ENCODE measurements at places on chromosomes 2 and 18. TPM values are rescaled to one million over a fixed set of nuclear protein-coding genes. Genes with fewer than 3 reads are reported as not detected.

The TOGARAM2 gene
- not detected for total RNA-seq

DNA sequence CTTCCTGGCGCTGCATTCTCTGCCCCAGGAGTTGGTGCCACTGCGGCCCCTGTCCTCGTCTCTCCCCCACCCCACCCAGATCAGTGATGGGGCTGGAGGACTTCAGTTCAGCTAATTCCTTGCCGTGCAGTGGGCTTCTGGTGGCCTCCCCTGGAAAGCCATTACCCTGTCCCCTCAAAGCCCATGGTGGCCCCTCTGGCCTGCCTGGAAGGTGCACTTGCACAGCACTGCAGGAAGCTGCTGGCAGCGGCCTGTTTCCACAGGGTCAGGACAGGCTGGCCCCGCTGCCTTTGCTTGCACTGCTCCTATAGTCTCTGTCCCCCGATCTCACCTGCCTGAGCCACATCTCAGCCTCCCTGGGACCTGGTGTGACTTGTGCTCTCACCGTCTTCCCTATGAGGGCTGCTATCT is 105.1 kb downstream of the USP40 start:
- DNase-seq: no peak

The KCNE4 gene
- 0.26 TPM for total RNA-seq

DNA sequence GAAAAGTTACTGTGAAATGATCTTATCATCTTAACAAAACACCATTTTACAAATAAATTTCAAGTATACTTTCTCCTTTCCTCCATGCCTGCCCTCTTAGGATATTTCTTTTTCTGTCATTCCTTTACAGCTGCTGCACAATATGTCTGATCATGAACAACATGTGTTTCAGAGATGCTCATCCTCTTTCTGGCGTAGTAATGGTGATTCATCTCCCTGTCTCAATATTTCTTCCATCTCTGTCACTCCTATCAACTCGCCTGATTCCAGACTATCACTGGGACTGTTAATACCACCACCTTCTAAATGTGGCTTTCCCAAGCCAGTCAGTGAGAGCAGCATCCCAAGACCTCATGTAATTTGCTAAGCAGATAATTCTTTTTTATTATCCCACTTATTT is 290.5 kb downstream of the GULP1 start:
- no peak for DNase-seq

The ABCG8 gene
- under 0.01 TPM for total RNA-seq

DNA sequence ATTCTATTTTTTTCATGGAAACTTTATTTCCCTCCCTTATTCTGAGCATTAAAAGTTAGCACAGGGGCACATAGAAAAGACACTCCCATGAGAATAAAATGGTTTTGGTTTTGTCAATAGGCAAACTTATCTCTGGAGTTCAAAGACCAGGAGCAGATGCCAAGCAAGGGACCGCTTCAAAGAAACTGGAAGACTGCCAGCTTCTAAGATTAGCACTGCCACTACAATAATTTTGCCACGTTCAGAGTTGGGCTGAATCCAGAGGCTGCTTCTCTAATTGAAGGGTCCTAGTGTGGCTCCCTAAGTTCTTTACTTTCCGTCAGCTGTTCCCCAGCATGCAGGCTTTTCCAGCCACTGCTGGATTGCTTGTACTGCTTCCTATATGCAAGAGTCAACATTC is 681.0 kb upstream of the GCFC2 start:
- no peak for DNase-seq

The SLC9A4 gene
- total RNA-seq: 0.13 TPM

DNA sequence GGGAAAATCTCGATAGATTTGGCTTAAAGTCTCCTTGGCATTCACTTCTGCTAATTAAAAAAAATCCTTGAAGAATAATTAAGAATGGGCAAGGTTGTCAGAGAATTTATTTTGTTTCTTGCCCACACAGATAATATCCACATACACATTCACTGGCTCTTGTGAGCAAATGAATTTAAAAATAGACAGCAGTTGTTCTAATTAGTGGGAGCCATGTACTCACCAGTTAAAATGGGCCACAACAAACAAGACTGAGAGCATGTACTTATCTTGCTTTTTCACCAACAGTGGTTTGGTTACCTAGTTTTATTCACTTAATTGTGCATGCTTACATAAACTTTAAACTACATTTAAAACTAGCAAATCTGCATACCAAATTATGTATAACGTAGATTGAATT is 53.5 kb downstream of the TMEM182 start:
- DNase-seq: no peak

DNA sequence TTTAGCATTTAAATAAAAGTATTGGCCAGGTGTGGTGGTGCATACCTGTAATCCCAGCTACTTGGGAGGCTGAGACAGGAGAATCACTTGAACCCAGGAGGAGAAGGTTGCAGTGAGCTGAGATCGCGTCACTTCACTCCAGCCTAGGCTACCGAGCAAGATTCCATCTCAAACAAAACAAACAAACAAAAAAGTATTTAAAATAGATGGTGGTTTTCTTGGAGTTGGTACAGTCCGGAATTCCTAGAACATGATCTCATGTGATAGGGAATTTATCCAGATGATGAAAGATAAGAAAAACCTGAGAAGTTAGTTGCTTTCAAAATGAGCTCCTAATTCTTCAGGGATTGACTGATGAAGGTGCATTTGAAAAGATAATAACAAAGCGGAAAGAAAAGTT is 62.0 kb downstream of the BIRC6 start:
- DNase-seq: peak; percentile 52

DNA sequence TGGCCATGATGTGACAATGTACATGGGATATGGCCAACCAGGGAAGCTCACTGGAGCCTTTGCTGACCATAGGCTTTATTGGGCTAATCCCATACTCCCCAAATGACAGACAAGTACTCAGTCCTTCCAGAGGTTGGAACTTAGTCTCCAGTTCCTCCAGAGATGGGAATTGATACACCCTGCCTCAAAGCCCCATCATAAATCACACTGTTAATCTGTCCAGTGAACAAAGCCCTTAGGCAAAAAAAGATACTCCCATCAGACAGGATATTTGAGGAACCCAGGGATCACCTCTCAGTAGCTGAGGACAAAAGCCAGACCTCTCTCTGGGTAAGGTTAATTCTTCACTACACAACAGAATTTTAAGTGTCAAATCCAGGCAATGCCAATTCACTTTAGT is 247.5 kb upstream of the CDH20 start:
- no peak for DNase-seq

DNA sequence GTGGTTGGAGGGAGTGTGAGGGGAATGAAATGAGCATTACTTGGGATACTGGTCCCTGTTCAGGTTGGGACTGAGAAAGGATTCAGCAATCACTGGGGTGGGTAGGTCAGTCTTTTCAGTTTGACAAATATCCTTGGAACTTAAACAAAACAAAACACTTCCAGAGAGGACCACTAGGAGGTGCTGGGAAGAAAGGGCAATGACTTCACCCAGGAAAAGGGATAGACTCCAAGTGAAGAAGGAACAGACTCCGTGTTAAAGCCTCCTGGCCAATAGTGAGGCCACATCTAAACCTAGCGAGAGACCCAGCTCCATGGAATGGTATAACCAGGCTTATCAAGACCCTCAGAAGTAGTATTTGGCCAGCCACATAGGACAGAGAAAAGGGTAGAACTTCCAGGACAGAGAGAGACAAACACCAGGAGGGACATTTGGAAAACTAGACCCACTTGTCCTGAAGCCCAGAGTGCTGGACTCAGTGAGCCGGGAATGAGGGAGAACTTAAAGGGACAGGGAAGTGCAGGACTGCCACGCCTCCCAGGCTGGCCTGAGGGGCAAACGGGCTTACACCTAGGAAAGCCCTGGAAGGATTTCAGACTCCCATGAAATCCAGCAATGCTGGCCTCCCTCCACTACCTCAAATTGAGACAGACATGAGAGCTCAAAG is 19.6 kb upstream of the KCNG3 start:
- peak; percentile 65 for DNase-seq

- no peak for DNase-seq
Observed at GRCh38 chr2:218137514-218137913, 11.7 kb downstream of the CXCR2 start.

The PLA2R1 gene
- total RNA-seq: 4.5 TPM

- peak; percentile 69 for DNase-seq
Observed at GRCh38 chr2:58448065-58448507, 207.0 kb upstream of the FANCL start.

GRCh38 chr2:7358865-7359447 is 441.7 kb downstream of the RNF144A start:
- no peak for DNase-seq

GRCh38 chr2:20584399-20585358 is 66.2 kb downstream of the HS1BP3 start:
- peak; percentile 71 for DNase-seq

GRCh38 chr2:15939556-15939853 is 845 bp upstream of the MYCN start:
- no peak for DNase-seq

DNA sequence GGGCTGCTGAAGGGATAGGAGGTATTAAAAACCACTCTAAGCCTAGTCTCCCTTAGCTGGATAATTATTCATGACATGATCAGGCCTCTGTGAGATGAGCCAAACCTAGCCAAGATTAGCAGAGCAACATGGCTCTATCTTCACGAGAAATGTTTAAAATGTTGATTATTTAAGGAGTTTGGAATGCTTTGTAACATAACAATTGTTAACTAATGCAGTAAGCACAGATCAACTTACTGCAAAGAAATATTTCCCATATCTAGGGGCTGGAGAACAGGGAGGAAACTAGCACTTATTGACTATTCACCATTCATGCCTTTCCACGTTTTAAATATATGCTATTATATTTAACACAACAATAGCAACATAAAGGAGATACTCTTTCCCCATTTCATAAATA is 833.7 kb upstream of the CHAC2 start:
- no peak for DNase-seq

DNA sequence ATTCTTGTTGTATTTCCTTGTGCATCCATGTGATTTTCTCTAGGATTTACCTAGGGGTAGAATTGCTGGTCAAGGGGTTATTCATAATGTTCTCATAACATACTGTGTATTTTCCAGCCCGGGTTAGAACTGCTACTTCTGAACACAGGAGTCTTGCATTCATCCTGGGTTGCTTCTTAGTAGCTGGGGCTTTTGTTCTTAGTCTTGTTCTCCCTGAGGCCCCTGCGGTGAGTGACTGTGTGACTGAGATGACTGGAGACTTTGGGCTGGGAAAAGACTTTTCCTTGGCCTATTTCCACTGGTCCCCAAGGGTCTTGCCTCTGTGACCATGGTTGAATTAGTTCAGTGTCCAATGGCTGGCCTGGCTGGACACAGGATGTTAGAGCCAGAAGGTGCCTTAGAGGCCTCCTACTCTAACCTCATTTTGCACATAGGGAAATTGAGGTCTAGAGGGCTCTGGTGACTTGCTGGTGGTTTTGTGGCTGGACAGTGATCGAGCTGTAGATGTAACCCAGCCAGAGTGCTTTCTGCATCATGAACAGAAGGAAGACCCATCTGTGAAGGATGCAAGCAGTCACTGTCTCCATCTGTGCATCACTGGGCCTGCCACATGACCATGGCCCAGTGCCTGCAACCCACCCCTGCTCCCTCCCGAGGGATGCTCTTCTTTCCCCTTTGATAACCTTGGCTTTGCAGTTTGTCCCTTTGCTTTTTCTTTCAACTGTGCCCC is 233.3 kb downstream of the FHOD3 start:
- no peak for DNase-seq

The LIMS2 gene
- not detected for total RNA-seq

DNA sequence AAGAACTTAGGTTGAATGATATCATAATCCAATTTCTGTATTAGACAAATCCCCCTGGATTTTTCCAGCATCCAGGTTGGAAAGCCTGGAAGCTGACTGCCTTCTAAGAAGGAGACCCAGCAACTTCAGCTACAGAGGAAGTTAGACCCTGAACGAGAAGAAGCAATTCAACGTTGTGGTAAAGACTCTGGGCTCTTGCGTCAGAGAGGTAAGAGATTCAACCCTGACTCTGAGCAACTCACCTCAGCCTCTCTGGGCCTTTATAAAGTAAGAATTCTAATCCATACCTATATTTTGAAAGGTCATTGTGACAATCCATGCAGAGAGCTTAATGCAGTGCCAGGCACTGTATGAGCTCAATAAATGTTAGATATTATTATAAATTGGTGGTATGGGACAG is 9.7 kb downstream of the E2F6 start:
- no peak for DNase-seq

DNA sequence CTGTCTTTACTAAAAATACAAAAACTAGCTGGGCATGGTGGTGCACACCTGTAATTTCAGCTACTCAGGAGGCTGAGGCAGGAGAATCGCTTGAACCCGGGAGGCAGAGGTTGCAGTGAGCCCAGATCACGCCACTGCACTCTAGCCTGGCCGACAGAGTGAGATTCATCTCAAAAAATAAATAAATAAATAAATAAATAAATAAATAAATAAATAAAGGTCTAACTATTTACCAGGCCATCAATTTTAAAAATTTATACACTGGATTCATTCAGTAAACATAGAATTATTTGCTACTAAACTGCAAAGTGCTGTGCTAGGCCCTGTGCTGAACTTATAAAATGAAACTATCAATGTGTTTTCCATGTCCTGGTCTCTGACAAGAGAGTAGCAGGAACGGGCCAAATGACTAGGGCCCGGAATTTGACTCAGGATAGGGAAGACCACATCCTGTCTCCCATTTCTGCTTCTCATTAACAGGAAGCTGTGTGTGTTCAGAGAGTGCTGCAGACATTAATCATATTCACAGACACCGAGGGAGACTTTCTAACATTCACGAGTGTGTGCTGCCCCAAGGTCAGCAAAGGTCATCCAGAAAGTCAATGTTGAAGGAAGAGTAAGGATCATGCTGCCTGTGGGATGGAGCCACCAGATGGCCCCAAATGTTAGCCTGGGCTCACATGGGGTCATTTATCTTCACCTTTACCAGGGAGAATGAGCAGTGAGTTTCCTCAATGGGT is 95.8 kb downstream of the SPP2 start:
- peak; percentile 82 for DNase-seq

The CSRNP3 gene
- total RNA-seq: 0.26 TPM

The OXER1 gene
- total RNA-seq: not detected

The DYTN gene
- not detected for total RNA-seq

DNA sequence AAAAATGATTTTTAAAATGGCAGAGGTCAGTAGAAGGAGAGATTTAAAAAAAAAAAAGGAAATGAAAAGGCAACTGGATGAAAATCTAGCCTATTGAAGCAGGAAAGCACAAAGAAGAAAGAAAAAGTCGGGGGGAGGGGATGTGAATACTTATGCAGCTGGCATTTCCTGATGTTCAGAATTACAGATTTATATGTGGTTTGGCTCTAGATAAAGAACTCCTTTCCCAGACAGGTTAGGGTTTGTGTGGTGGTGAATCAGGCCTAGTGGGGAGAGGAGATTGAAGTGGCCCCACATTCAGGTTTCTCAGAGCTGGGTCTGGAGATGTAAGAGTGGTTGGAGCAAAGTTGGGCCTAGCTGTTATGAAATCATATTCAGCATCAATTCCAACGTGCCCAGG is 394.4 kb downstream of the FIGN start:
- peak; percentile 81 for DNase-seq

The C2orf78 gene
- not detected for total RNA-seq

All from bronchial epithelial cell (primary cell).